ENCODE measurements at places on chromosomes 4 and X.

DNA sequence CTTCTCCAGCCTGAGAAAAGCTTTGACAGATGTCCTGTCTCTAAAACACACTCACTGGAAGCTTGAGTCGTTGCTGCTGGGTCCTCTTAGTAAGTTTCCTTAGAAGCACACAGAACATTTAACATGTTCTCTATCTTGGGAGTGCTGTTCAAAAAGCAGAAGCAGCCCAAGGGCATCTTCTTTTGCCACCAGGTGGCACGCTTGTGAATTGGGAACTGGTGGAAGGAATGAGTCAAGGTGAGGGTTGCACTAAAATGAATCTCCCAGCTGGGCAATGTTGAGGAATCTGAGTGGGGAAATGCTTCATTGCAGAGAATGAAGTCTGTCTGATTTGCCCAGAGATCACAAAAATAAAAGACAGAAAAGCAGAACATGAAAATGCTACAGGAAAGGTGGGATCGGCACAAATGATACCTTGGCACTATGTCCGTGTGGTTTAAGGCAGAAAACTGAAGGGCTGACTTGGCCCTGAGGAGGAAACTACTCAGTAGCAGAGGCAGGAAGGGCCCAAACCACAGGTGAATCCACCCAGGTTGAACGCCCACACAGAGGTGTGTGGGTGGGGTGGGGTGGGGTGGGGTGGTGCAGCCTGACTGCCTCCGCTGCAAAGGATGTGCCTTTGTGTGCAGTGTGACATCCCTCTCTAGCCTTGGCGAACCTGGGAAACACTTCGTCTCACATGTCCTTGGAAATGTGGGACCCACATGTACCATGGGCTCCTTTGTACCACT, 26.0 kb downstream of the KIT start:
- DNase-seq: no peak

DNA sequence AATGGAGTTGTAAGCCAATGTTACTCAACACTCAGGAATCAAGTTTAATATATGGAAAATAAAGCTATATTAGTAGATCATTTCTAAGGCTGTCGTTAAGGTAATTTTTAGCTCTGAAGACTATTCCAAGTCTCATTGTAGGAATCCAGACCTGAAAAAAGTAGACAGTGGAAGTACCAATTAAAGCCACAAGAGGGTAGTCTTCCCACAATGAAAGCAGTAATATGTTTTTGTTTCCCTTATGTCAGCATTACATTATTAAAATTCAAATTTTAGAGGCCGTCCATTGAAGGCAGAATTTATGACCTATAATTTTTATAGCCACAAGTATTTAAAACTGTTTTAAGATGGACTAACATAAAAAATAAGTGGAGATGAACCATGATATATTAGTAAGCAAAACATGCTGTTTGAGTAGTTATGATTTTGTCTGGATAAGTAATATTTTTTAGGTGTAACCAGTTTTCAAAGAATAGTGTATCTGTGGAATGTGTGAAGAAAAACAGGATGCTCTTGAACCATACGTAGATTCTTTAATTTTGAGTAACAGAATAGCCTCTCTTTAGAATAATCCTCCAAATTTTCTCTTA, 372.6 kb upstream of the TECRL start:
- no peak for DNase-seq

GRCh38 chrX:153803211-153804099, 9.0 kb downstream of the SSR4 start:
- no peak for DNase-seq

DNA sequence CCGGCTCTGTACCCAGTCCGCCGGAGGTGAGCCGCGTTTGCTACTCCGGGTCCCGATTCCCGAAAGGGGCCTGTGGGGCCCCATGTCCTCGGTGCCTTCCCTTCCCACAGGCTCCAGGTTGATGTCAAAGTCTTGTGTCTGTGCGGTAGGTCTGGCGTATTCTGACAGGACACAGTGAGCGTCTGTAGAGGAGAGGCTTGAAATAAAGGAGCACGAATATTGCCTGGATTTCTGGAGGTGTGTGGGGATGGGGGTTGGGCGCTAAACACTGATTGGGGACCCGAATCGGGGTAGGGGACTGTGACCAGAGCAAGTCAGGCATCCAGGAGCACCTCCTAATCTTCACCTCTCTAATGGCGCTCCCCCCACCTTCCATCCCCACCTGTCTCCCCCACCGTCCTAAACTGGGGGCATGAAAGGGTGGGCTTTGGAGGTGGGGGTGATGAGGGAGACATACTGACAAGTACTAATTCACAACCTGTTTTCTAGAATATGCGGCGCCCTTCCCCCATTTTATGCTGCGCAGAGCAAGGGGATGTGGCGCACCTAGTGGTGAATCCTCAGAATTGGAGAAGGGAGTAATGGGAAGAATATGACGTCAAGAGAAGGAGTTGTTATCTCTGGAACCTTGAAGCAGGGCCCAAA, 855 bp downstream of the GPRASP2 start:
- no peak for DNase-seq

GRCh38 chr4:25146076-25146475, 14.2 kb downstream of the SEPSECS start:
- DNase-seq: no peak

DNA sequence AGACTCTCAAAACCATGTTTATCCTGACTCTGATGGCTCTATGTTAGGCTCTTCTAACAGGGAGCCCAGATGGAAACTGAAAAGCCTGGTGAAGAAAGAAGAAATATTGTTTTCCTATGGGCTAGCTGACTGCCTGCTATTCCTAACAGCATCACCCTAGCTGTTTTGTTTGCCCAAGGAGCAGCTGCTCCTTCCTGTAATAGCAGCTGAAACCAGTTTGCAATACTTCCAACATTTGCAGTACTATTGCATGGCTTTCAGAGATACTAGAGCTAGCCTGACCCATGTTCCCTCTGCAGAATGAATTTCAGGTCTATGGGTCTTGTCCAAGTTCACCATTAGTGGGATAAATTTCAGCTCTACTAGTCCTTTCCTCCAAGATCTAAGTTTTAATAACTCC, 495.2 kb downstream of the INPP4B start:
- DNase-seq: no peak

DNA sequence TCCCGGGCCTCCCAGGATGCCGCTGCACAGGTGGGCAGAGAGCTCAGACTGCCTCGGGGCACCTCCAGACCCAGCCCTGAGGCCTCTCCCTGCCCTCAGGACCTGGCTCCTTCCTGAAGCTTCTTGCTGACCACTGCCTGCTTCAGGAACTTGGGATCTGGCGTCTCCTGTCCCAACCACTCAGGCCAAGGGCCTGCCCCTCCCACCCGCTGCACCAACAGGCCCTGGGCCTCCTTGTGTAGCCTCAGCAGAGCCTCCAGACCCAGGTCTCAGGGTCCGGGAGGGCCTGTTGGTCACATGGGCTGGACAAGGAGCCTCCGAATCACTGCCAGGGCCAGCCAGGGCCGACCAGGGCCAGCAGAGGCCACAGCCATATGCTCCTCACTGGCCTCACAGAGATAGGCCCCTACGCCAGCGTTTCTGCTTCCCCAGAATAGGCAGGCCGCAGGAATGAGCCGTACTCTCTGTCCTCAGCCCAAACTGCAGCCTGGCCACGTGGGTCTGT, 2.8 kb downstream of the MXD4 start:
- no peak for DNase-seq

DNA sequence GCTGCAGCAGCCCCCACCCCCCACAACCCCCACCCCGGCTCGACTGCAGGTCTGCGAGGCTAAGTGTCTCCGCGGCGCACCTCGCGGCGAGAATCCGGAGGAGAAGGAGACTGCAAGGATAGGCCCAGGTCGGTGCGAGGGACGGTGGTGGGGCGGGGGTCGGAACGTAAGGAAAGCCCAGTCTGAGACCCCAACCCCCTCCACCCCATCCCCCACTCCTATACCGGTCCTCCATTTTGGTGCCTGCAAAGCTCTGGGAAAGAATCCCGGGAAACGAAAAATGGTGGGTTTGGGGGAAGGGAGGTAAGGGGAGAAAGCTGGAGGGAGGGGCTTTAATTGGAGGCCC, 614 bp downstream of the BEX3 start:
- no peak for DNase-seq

DNA sequence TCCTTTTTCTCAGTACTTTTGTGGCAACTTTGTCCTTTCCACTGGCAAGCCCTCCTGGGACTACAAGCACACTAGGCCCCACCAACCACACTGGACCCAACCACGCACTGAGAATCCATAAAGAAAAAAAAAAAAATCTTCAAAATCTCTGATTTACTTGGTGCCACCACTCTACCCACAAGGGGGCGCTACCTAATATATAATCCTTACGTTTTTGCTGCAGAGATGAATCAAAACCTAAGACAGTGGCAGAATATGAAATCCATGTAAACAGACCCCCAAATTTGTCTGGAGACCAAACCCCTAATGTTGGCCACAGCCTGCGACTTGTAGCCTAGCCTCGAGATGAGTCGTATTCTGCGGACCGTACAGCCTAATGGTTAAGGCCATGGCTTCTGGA, 63.5 kb upstream of the ARHGAP36 start:
- DNase-seq: no peak

GRCh38 chr4:94519925-94520789, 68.4 kb downstream of the PDLIM5 start:
- DNase-seq: no peak

- DNase-seq: peak; percentile 64
These were observed 44.9 kb downstream of the JADE1 start for GRCh38 chr4:128854433-128854832.

- no peak for DNase-seq
These were observed 149.6 kb downstream of the INPP4B start for GRCh38 chr4:142696334-142697122.

GRCh38 chrX:82163701-82164100, 961.8 kb downstream of the SH3BGRL start:
- no peak for DNase-seq

GRCh38 chr4:167629272-167629671, 395.0 kb upstream of the SPOCK3 start:
- DNase-seq: no peak

DNA sequence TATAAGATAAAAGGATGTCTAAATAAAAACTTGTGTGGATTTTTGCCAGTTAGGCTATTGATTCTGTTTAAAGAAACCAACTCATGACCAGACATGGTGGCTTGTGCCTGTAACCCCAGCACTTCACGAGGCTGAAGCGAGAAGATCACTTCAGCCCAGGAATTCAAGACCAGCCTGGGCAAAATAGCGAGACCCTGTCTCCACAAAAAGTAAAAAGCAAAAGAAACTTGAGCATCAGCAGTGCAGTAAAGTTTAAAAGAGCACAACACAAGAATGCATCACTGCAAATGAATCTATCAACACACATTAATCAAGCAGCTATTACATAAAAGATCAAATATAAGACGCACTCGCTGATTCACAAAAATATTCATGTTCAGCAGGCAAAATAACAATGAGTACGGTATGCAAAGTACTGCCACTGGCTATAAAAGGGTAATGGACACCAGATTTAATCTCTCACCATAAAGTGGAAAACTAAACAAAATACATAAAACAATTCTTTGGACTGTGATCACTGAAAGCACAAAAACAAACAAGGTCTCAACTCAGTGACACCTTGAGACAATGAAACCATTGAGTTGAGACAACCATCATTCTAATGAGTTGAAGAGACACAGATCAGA, 41.3 kb downstream of the LRBA start:
- DNase-seq: no peak

DNA sequence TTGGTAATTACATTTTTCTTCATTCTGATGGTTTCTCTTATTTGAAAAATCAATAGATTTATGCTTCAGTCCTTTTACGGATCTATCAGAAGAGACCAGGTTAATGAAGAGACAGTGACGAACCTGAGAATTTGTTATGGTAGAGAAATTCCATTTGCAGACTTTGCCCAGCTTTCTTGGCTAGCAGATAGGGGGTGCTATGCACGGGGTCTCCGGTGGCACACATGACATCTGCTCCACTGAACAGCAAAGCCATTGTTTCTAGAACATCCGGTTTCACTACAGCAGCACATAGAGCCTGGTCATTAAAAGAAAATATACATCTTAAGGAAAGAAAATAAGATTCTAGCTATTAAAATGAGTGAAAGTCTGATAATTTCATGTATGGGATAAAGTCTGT, 85.1 kb downstream of the ARAP2 start:
- no peak for DNase-seq

- DNase-seq: no peak
These were observed 443.6 kb downstream of the IL15 start for GRCh38 chr4:142079959-142080358.

DNA sequence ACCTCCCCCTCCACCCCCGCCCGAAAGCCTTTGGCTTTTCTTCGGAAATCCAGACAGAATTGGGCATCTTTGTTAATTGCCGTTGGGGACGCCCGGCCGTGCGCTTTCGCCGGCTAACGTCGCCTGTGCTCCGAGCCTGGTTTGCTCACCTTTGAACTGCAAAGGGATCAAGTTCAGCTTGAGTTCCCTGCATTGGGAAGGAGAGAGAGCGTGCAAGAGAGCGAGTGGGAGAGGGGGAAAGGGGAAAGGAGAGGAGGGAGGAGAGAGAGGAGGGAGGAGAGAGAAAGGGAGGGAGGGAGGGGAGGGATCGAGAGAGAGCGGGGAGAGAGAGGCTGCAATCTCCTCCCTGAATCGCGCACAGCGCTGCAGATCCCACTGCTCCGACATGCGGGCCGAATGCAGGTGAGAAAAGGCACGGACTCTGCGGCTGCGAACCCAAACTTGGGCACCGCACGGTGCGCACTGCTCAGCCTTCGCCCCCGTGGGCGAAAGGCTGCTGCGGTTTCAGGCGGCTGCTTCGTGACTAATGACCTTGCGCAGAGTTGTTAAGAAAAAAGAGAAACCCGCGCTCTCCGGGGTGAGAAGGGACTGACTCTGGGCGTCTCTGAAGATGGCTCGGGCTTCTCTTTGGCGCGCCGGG, at the start of gene PCDH7:
Gene PCDH7 (plus strand): TSS at position 349 of the 640 bp plus-strand sequence. CDS start 1,054 bp downstream, outside the sequence.
- no peak for DNase-seq

DNA sequence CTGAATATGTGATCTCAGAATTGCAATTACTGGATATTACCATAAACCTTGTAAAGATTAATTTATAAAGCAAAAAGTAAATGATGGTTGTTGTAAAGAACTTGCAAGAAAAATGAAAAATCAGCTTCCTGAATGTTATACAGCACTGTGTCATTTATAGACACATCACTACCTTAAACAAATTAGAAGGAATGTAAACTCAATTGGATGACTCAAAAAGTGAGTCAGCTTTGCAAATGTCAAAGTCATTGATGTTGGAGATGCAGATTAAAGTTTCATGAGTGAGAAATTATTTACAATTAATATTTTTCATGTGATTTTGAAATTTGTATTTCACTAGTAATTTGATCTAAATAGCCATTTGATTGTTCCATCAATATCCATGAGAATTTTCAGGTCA, 193.2 kb downstream of the RAPGEF2 start:
- no peak for DNase-seq

DNA sequence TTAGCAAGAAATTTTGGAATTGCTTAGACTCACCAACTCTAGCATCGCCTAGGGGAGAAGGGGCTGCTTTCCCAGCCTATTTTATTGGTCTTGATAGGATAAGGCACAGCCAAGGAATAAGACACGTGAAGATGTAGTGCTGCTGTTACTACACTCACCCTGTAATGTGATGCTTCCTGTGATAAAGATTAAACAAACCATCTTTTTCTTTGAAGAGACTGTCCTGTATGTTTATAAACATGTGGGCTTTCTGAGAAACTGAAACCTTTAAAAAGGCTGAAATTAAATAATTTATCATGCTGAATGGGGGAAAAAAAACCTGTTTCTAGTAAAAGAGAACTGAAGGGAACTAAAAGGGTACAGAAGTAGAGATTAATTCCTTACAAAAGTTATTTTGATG, 13.2 kb downstream of the TAPT1 start:
- no peak for DNase-seq

Measured in AG04449 (cell line).